ENCODE measurements at places on chromosomes 11 and 22. TPM values are rescaled to one million over a fixed set of nuclear protein-coding genes. Genes with fewer than 3 reads are reported as not detected.

The HBG1 gene
- not detected for total RNA-seq

The OR52B6 gene
- total RNA-seq = not detected

The MPZL2 gene
- total RNA-seq = not detected

The AKIP1 gene
- total RNA-seq = 44.0 TPM

The SPI1 gene
- not detected for total RNA-seq

The VPREB1 gene
- not detected for total RNA-seq

The MGAT3 gene
- 0.17 TPM for total RNA-seq

The NUP98 gene
- total RNA-seq = 95.0 TPM

The MMP11 gene
- 4.5 TPM for total RNA-seq

The ZBTB16 gene
- 13.6 TPM for total RNA-seq

The SELENOM gene
- 192 TPM for total RNA-seq

The SMC1B gene
- not detected for total RNA-seq

The ATG13 gene
- total RNA-seq = 73.3 TPM

The FERMT3 gene
- 1.8 TPM for total RNA-seq

The OR8B12 gene
- total RNA-seq = not detected

The P4HA3 gene
- 3.7 TPM for total RNA-seq

The POU2AF3 gene
- total RNA-seq = 0.17 TPM

The APOA5 gene
- not detected for total RNA-seq

The ARAP1 gene
- 52.3 TPM for total RNA-seq

The ARHGAP32 gene
- 2.2 TPM for total RNA-seq

The GAL3ST1 gene
- total RNA-seq = 0.17 TPM

The MS4A7 gene
- not detected for total RNA-seq

The DNHD1 gene
- total RNA-seq = 2.1 TPM

The CCDC87 gene
- 0.15 TPM for total RNA-seq

The APOL5 gene
- total RNA-seq = not detected

The PTS gene
- 43.5 TPM for total RNA-seq

The TBX10 gene
- total RNA-seq = not detected
